ENCODE measurements at places on chromosomes 4 and X. TPM values are rescaled to one million over a fixed set of nuclear protein-coding genes. Genes with fewer than 3 reads are reported as not detected.

KIF4A gene
- total RNA-seq = 33.7 TPM

F8 gene
- total RNA-seq = 2.3 TPM

ALPK1 gene
- 22.9 TPM for total RNA-seq

ARMCX1 gene
- 8.7 TPM for total RNA-seq

RNF150 gene
- total RNA-seq = 0.86 TPM

ASB5 gene
- 1.7 TPM for total RNA-seq

TMEM165 gene
- 80.0 TPM for total RNA-seq

RTL9 gene
- not detected for total RNA-seq

CENPVL1 gene
- not detected for total RNA-seq

NALF2 gene
- total RNA-seq = 0.72 TPM

LEF1 gene
- 2.1 TPM for total RNA-seq

HSD17B13 gene
- 0.77 TPM for total RNA-seq

TMEM271 gene
- not detected for total RNA-seq

TAF1 gene
- total RNA-seq = 24.6 TPM

DNA sequence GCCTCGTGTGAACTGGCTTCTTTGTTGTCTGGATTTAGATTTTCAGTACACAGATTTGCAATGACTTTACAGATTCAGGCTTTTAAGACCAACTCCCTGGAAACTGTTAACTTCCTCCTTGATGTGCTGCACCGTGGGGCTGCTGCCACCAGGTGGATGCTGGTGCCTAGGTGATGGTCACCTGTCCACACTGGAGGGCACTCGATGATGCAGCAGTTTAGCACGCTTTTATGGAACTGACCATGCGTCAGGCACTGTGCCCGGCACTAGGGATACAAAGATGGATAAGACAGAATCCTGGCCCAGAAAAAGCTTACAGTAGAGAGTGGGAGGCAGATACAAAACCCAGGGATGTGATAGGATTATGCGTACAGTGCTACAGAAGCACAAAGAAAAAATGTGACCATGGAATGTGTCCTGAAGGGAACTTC is 180.7 kb downstream of the CEP135 start:
- DNase-seq = peak; percentile 76

GRCh38 chr4:174835536-174835935 is 6.5 kb upstream of the GLRA3 start:
- no peak for DNase-seq

- no peak for DNase-seq
These were observed 23.3 kb downstream of the RNF212 start for GRCh38 chr4:1090036-1090435.

DNA sequence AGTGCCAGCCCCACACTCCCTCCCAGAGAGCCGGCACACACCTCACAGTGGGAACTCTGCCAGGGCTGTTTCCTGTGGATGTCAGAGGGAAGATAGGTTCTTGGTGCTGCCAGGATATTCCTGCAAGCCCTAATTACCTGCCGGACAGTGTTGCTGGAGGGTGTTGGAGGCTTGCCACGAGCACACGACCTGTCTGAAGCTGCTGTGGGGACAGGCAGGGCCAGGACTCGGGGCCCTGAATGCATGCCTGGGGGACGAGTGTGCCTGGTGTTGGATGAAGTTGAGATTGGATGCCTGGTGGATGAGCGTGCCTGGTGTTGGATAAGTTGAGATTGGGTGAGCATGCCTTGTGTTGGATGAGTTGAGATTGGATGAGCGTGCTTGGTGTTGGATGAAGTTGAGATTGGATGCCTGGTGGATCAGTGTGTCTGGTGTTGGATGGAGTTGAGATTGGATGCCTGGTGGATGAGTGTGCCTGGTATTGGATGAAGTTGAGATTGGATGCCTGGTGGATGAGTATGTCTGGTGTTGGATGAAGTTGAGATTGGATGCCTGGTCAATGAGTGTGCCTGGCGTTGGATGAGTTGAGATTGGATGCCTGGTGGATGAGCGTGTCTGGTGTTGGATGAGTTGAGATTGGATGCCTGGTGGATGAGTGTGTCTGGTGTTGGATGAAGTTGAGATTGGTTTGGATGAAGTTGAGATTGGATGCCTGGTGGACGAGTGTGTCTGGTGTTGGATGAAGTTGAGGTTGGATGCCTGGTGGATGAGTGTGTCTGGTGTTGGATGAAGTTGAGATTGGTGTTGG is 23.2 kb upstream of the UVSSA start:
- no peak for DNase-seq

DNA sequence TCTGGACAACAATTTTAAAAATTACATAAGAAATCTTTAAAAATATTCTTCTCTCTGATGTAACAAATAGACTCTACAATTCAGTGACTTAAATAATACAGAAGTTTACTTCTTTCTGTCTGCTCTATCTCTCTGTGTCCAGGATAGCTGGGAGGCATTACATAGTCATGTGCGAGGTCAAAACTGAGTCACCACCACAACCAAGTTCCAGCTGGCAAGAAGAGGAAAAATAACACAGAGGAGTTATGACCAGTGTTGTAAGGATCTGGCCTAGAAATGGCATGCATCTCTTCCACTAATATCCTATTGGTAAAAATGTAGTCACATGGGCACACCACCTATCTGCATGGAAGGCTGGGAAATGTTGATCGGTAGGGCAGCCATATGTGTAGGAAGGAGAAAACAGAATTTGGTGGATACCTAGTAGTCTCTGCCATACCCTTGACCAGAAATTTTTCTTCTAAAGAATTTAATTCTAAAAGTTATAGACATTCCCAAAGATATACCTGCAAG is 39.4 kb upstream of the WDFY3 start:
- DNase-seq = no peak

GRCh38 chrX:13287816-13288215 is 32.0 kb downstream of the ATXN3L start:
- DNase-seq = no peak

DNA sequence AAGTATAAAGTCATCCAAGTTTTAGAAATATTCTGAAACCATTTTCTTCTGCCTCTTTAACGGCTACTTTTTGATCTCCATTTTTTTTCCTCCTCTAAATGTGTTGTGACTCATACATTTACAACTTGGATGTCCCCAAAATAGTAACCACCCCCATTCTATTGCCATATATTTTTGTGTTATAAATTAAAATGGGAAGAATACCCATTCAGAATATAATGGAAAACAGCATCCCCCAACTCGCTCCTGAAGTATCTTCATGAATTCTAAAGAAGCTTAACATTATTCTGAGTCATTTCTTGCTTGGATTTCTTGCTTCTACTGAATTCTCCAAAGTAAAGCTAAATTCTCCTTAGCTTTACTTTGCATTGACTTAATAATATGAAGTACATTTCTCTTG is 92.0 kb upstream of the PTPN13 start:
- no peak for DNase-seq

- no peak for DNase-seq
These were observed 149.4 kb upstream of the KLF3 start for GRCh38 chr4:38514465-38515146.

DNA sequence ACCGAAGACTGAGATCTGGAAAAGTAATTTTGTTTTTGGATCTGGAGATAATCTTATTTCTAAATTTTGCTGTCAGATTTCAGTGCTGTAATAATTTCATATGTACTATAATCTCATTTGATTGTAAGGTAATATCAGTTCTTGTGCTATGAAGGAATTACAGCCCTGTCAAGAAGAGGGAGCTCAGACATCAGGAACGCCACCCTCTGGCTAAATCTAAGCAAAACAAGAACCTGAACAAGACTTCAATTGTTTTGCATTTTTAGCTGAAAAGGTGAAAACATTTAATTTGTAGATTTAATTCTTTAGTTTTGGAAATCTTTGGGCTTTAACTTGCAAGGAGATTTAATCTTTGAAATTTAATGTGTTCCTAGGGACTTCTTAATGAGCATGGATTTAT is 525.4 kb upstream of the HS3ST1 start:
- peak; percentile 23 for DNase-seq

- no peak for DNase-seq
These were observed 141.0 kb downstream of the ASB9 start for GRCh38 chrX:15128861-15129260.

DNA sequence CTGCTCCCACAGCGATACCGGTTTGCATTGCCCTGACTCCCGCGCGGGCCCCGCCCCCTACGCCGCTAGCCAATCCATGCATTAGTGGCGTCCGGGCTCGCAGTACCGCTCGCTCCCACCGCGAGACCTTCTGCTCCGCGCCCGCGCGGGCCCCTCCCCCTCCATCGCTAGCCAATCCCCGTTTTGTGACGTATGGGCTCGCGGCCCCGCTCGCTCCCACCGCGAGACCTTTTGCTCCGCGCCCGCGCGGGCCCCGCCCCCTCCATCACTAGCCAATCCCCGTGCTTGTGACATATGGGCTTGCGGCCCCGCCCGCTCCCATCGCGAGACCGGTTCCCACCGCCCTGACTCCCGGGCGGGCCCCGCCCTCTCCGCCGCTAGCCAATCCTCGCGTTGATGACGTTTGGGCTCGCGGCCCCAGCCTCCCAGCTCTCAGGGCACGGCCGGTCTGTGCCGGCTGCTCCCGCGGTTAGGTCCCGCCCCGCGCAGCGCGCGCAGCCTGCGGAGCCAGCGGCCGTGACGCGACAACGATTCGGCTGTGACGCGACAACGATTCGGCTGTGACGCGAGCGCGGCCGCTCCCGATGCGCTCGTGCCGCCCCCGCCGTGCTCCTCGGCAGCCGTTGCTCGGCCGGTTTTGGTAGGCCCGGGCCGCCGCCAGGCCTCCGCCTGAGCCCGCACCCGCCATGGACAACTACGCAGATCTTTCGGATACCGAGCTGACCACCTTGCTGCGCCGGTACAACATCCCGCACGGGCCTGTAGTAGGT is at the start of gene EMD:
Gene EMD (plus strand): TSS at position 497 of the 770 bp plus-strand sequence. CDS start 190 bp downstream, at position 687.
- peak; percentile 95 for DNase-seq

GRCh38 chr4:111707491-111707890 is 437.8 kb upstream of the FAM241A start:
- no peak for DNase-seq

- no peak for DNase-seq
These were observed 108.3 kb upstream of the DIAPH2 start for GRCh38 chrX:96576368-96576767.

DNA sequence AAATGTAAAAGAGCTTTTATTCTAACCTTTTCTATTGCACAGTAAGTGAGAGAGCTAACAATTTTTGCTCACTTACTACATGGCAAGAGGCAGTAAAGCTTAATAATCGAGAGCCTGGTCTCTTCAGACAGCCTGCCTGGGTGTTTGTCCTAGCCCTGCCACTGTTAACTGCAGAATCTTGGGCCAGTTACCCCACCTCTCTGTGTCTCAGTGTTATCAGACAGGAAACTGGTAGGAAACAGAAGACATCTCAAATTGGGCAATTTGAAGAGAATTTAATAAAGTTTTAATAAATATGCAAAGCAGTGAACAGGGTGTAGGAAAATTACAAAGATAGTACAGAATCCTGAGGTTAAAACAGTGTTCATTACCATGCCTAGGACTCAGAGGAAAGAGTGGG is 13.4 kb downstream of the STAP1 start:
- DNase-seq = no peak

- DNase-seq = peak; percentile 44
These were observed 317.1 kb downstream of the UNC5C start for GRCh38 chr4:95231681-95232080.

GRCh38 chrX:153494541-153495361 is at the start of gene BGN:
Gene BGN (plus strand): TSS chrX:153494980. CDS start chrX:153504632, 9,652 bp downstream.
- DNase-seq = no peak

GRCh38 chr4:25728886-25729285 is 73.2 kb downstream of the SLC34A2 start:
- DNase-seq = no peak

DNA sequence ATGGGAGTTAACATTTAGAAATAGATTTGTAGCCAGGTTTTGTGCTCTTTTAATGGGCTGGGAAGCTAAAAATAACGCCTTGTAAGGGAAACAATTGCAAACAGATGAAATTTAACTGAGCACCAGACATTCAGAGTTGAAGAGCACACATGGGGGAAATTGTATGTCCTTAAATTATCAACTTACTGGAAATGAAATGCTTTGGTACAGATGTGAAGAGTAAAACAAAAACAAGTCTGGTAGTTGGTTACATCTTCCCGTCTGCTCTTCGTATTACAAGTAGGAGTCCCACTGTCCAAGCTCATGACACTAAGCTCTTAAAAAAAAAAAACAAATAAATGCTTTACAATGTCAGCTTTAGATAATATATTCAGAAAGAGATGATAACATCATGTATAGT is 59.5 kb upstream of the RPA4 start:
- no peak for DNase-seq

- no peak for DNase-seq
These were observed 51.9 kb upstream of the DHRSX start for GRCh38 chrX:2552621-2553201.

DNA sequence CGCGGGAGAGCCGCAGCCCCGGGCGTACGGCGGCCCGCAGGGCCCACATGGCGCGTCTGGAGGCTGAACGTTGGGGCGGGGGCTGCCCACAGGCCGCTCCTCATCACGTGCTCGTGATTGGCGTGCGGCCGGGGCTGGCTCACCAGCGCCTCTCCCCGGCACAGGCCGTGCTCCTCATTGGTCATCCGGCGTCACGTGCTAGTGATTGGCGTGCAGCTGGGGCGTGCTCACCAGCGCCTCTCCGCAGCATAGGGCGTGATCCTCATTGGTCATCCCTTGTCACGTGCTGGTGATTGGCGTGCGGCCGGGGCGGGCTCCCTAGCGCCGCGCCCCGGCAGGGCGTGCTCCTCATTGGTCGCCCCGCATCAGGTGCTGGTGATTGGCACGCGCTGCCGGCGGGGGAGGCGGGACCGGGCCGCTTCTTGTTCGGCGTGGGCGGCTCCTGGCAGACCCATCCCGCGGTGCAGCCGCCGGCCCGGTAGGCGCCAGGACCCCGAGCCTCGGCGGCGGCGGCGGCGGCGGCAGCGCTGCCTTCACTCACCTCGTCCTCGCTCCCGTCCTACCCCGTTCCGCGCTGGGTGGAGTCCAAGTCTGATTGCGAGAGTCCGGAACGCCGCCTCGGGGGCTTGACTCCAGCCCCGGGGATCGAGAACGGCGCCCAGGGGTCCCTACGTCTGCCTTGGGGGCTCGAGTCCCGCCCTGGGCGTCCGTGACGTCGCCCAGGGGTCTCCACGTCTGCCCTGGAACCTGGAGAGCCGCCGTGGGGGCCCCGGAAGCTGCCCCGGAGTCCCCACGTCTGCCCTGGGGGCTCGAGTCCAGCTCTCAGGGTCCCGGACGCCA is at the start of gene GTPBP6:
Gene GTPBP6 (minus strand): TSS at position 58 of the 840 bp plus-strand sequence. CDS start 9 bp downstream, at position 49.
- peak; percentile 100 for DNase-seq

DNA sequence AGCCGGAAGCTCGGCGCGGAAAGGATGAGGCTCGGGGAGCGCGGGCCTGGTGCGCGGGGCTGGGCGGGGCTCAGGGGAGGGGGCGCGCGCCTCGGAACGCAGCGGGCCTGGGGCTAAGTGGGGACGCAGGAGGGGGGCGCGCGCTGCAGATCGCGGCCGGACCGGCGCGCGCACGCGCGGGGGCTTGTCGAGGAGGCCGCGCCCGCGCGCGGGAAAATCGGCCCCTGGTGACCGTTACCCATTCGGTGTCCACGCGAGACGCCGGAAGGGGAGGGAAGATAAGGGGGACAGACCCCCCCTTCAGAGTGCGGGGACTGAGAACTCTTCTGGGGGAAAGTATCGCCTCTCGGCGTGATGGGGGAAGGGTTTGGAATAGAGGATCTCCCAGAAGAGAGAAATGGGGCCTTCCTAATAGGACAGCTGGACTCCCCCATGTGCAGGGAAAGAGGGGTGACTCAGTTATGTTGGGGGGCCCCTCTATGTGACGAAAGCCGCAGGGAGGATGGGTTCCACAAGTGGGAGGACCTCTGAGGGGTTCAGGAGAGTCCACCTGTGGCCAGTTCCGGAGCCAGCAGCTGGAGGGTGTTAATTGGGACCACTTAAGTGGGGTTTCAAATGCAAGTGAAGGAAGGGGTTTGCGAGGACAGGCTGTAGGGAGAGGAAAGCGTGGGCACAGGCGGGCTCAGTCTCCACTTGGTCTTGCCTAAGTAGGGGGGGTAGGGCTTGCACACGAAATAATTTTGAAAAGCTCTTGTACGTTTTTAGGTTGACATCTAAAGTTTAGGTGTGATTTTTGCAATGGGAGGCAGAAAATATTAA is 584 bp downstream of the SUV39H1 start:
- no peak for DNase-seq

Data from colonic mucosa (tissue), 4 donors.